ENCODE measurements at places on chromosomes 4 and X.

DNA sequence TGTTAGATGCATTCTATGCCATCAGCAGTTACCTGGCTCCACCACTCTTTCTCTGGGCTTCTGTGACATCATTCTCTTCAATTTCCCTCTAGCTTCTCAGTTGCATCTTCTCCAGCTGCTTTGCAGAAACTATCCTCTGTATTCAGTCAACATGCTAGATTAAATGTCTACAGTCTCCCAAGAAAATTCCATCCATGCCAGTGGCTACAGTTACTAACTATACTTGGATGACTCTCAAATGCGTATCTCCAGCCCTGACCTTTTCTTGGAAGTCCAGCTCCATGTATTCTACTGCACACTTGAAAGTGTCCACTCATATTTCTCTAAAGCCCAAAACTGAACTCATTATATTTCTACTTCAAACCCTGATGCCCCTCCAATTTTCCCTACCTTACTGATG lies 232.3 kb upstream of the TENM3 start:
- DNase-seq, result no peak

DNA sequence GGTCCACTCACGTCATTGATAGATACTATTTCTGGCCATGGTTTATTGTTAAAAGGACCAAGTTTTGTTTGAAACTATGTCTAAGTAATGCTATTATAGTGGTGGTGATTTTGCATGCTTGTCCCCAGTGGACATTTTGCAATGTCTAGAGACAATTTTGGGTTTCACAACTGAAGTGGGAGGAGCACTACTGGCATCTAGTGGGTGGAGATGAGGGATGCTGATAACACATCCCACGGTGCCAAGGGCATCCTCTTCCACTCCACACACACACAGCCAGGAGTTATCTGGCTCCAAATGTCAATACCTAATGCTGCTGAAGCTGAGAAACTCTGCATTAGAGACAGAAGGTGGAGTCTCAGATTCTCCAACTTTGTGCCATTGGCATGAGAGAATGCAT lies 131.2 kb downstream of the FRMPD4 start:
- DNase-seq, result no peak

- no peak for DNase-seq
Measured at GRCh38 chr4:48481581-48481980, 1.6 kb upstream of the SLC10A4 start.

DNA sequence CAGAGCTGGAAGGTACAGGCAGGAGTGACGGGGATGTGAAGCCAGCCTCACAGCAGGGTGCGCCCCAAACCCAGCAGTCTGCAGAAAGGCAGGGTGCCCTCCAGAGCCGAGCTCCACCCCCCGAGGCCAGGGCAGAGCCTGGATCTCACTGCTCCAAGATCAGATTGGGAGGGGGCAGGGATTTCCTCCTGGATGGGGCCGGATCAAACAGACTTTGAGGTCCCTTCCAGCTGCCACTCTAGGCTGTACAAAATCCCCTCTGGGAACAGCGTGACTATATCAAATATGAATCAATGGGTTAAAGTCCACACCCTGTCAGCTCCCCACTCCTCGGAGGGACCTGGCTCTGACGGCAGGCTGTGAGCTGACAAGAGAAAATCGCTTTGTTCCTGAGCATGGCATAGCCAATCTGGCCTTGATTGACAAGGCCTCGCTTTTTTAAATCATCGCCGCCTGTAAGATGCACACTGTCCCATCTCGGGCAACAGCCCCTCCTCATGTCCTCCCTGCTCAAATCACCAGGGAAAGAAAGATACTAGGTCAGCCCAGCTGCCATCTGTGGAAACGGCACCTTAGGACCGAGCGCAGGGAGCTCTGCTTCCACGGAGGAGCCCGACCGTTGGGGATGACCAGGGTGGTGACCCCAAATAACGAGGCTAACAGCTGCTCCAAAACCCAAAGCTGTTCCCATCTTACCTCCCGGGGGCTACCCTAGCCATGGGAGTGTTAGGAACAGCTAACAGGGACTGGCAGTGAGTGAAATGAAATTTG lies 39.9 kb downstream of the PSAPL1 start:
- DNase-seq, result no peak

GRCh38 chrX:74551934-74552333 lies 62.5 kb downstream of the RLIM start:
- DNase-seq, result no peak

GRCh38 chrX:131802836-131803626 lies 220.1 kb upstream of the STK26 start:
- peak; percentile 47 for DNase-seq

DNA sequence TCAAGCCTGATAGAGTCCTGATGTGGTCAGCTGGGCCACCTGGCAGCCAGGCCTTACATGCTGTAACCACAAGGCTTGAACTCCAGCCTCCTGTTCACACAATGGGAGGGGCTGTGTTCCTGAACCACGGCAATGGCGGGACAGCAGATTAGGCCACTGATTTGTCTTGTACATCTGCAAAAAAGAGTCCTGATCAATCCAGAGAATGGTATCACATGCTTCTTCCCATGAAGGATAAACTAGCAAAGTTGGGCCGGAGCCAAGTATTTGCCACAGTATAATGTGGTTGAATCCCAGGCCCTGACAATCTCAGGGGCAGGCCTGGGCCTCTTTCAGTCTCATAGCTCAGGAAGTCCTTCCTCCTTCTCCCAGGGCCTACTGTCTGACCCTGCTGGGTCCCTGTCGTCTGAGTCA lies 2182.5 kb upstream of the AGA start:
- no peak for DNase-seq

DNA sequence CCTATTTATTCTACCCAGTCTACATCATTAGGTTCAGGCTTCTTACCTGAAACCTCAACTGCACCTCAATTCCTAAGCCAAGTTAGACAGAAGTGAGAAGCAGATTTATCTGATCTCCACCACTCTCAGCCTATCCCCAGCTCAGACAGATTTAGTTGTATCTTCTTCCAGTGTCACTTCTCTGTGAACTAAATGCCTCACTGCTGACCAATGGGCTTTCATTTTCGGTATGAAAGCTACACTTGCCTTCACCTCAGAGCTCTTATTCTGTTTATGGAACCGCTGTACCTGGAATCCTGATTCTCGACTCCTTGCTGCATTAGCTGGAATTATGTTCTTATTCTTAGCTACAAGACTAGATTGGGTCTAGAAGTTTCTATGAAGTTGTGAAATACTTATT lies 833.2 kb downstream of the CCSER1 start:
- no peak for DNase-seq

GRCh38 chrX:126836186-126836585 lies 16.7 kb downstream of the PRR32 start:
- no peak for DNase-seq
